H1 (cell line): ENCODE measurements at places on chromosomes 1 and 21.
A peak's percentile ranks its signal among the peaks of the same experiment; 100 is the strongest.

DNA sequence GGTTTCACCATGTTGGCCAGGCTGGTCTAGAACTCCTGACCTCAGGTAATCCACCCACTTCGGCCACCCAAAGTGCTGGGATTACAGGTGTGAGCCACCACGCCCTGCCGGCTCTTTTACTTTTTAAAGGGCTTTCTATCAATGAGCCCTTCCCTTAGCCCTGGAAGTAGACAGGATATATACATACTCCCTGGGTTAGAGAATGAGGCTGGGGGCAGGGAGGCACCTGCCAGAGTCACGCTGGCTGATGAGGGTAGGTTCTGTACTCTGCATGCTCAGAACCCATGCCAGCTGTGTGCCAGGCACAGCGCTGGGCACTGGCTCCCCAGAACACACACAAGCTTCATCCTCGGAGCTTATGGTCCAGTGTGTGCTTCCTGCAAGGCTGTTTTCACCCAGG lies 113.6 kb upstream of the IPO9 start:
- DNase-seq: no peak

DNA sequence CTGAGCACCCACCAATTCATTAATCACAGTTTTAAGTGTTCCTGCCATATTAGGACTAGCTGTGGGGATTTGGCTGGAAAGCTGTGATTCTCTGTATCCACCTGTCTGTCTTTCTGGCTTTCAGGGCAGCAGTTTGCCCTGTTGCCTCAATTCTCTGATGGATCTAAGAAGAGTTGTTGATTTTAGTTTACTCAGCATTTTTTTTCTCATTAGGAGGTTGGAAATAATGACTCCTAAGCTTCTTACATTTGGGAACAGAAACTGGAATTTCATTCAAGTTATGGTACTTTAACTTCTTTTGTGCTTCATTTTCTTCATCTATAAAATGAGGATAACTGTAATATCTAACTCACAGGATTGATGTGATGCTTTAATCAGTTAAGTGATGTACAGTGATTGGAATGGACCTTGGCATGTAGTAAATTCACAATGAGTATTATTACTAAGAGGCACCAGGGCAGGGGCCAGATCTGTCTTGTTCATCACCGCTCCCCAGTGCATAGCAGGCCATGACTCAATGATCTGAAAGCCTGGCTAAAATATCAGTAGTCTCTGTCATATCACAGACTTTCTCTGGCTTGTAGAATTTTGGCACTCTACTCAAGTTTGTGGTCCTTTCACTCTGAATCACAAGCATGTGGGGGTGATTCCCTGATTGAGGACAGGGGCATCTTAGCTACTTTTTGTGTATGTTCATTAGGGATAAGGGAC lies 51.4 kb upstream of the GREM2 start:
- no peak for DNase-seq

DNA sequence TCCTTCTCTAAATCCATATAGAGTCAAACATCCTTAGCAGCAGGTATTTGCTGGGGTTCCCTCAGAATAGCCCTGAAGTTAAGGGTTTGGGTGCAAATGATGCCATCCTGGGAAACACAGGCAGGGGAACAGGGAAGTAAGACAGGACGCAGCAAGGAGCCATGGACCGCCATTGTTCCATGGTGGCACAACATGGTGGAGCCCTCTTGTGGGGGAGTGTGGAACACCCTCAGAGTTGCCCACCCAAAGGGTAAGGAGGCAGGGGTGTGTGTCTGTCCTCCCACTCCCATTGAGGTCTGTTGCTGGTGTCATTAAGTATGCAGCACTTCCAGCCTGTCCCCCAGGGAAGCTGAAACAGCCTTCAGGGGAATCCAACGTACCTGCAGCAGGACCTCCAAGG lies 20.4 kb upstream of the RCAN1 start:
- DNase-seq: no peak

GRCh38 chr1:72023063-72023930 lies 259.0 kb downstream of the NEGR1 start:
- DNase-seq: no peak

- DNase-seq: no peak
Observed at GRCh38 chr1:175479521-175480342, 263.7 kb downstream of the TNR start.

DNA sequence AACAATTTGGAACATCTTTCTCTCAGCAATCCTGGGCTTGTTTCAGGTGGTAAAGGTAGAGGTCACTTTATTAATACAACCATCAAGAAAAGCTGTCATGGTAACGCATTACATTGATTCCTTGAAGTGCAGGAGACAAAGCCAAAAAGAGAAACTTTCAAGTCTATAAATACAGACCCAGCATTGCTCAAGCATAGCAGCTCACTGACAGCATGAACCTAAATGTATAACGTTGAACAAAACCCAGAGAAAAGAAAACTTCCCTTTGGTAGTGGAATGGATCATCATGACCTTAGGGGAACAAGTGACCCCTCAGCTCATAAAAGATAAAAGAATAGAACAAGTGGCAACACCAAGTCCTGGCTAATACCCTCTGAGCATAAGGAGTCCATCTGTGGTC lies 332.2 kb downstream of the NTNG1 start:
- DNase-seq: no peak

GRCh38 chr1:8541961-8542521 lies 224.1 kb downstream of the SLC45A1 start:
- DNase-seq: no peak

DNA sequence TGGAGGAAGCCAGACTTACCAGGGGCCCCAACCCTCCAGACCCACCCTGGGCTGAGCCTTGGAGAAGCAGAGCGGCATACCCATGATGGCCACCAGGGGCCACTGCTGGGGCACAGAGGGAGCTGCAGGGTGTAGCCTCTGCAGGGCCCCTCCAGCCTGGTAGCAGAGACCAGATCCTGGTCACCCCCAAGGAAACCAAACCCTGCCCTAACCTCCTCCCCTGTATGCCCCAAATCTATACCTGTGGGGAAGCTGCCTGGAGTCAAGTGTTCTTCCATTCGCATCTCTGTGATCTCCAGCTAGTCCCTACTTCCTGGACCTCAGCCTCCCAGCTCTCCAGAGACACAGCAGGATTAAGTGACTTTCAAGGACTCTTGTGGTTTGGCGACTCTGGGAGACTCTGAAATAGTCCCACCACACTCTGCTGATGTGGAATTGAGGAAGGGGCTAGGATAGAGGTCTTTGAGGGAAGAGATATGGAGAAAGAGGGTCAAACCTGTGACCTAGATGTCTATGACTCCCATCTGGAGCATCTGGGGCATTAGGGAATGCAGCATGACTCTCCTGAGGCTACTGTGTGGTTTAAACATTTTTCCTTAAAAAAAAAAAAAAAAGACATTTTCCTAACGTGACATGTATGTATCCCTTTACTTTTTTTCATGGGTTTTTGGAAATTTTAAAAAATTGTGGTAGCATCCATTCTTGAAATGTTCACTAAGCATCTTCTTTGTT lies 119.2 kb upstream of the IPO9 start:
- peak; percentile 92 for DNase-seq

- no peak for DNase-seq
Observed at GRCh38 chr1:210293171-210293607, 35.5 kb upstream of the HHAT start.

DNA sequence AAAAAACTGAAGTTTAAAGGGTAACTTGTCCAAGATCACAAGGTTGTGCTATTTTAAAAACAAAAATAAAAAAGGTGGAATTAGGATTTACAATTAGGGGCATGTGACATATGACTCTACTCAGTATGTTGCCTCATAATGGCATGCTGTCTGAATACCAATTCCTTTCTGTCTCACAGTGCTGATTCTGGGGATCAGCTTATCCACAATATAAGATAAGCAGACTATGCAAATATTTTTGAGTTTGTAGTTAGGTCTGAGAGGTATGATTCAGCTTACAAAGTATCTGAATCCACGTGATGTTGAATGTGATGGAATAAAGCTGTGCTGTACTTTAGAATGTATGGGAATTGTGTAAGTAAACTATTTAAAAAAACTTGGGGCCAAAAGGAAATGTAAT lies 216.6 kb downstream of the HHIPL2 start:
- DNase-seq: no peak

GRCh38 chr1:113088972-113089371 lies 16.0 kb downstream of the LRIG2 start:
- no peak for DNase-seq

GRCh38 chr1:20212685-20213331 lies 26.5 kb upstream of the PLA2G2C start:
- peak; percentile 82 for DNase-seq

GRCh38 chr1:202159534-202160371 lies 649 bp downstream of the PTPN7 start:
- DNase-seq: no peak

GRCh38 chr21:44579056-44579832 lies 1.2 kb downstream of the KRTAP10-5 start:
- peak; percentile 45 for DNase-seq

- DNase-seq: peak; percentile 58
Observed at GRCh38 chr1:66996018-66996682, 57.8 kb downstream of the SLC35D1 start.

DNA sequence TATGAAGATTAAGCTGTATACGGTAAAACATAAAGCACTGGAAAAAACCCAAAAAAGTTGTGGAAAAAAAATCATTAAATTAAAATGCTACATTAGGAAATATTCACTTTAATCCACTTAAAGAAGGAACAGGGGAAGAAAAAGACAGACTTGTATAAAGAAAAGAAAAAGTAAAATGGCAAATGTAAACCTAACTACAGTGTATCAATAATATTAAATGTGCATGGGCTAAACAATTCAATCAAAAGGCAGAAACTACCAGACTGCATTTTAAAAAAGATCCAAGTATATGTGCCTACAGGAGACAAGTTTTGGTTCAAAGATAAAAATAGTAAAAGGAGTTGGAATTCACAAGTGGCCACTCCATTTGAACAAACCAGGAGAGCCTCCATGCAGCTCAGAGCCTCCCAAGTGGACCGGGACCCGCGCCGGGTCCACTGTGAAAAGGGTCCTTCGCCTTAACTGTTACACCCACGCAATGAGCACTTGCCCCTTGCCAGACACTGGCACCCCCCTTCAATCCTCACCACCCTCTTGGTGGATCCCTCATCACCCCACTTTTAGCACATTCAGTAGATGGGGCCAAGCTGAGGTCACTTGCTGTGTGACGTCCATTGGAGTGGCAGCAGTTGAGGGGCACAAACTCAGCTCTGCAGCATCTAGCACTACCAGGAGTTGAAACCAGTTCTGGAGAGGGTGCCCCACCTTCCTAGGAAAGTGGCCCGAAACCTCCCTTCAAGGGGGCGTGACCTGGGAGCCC lies 898 bp downstream of the C1orf174 start:
- DNase-seq: no peak

- DNase-seq: no peak
Observed at GRCh38 chr1:26915204-26915842, 1.5 kb upstream of the NR0B2 start.

DNA sequence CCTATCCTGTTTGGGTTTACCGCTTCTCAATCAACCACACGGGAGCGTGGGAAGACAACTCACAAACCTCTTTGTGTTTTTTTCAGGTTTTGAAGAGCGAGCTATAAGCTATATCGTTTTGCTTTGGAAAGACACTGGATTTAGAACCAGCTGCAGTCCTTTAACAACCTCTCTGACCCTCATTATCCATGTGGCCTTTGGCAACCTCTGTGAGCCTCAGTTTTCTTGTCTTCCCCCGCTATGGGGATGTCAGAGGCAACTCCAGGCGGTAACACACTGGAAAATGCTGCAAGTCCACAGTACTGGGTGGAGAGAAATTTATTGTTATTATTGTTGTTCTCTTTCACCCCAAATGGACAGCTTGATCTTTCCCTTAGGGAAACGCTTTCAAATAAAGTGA lies 100.0 kb downstream of the ETS2 start:
- no peak for DNase-seq

DNA sequence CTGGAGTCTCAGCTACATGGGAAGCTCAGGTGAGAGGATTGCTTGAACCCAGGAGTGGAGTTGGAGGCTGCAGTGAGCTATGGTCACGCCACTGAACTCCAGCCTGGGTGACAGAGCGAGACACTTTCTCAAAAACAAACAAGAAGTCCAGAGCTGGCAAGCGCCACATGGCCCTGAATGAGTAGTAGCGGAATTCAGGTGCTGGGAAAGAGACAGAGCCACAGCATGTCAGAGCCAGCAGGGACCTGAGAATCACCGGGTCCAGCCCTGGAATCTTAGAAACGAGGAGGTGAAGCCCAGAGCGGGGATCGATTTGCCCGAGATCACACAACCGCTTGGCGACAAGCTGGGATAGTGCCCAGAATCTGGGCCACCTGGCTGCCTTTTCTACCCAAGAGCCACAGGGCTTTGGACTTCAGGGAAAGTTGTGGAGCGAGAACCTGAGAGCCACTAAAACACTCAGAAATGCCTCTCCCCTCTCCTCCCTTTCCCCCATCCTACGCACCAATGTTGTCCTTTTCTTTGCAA lies 9.8 kb downstream of the ARL8A start:
- no peak for DNase-seq

DNA sequence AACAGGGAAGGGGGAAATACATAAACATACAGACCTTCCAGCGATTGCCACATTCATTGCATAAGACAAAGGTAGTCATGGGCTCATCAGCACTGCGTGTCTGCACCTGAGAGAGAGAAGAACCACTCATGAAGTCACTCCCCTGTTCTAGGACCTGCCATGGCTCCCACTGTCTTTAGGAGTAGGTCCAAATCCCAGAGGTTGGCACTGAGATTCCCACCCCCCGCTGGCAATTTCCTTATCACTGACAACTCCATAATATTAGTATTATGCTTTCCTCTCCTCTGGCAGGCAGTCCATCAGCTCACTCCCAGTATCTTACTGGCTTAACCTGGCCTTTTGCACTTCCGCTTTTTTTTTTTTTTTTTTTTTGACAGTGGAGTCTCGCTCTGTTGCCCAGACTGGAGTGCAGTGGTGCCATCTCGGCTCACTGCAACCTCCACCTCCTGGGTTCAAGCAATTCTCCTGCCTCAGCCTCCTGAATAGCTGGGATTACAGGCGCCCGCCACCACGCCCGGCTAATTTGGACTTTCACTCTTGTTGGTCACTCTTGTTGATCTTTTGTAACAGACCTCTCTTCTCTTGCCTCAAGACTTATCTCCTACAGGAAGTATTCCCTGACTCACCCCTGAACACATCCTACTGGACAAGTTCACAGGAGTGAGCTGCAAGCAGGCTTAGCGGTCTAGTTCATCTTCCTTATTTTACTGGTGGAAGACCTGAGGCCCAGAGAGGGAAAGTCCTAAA lies 14.8 kb upstream of the ZNF436 start:
- DNase-seq: no peak

DNA sequence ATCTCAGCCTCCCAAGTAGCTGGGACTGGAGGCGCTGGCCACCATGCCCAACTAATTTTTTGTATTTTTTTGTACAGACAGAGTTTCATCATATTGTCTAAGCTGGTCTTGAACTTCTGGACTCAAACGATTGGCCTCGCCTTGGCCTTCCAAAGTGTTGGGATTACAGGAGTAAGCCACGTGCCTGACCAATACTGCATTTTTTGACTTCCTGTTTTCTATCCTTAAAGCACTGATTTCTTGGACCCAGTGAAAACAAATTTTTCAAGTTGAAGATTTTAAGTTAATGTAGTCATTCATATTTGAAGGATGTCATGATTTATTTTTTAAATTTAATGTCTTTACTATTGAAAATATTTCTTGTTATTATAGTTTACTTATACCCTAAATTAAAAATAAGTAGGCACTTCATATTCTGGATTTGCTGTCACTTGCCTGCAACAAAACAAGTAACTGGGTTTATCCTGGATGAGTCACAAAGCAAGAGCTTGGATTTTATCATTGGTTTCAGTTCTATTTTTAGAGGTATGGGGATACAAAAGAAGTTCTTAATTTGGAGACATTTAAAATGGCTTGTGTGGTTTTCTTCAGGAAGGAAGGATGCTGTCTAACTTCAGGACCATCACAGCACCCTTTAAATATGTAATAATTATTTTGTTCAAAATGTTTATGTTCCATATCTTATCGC lies 2.2 kb upstream of the VPS45 start:
- DNase-seq: no peak

- no peak for DNase-seq
Observed at GRCh38 chr1:43870306-43870705, 63.3 kb upstream of the ARTN start.
